ENCODE measurements at places on chromosomes 5 and 9.

DNA sequence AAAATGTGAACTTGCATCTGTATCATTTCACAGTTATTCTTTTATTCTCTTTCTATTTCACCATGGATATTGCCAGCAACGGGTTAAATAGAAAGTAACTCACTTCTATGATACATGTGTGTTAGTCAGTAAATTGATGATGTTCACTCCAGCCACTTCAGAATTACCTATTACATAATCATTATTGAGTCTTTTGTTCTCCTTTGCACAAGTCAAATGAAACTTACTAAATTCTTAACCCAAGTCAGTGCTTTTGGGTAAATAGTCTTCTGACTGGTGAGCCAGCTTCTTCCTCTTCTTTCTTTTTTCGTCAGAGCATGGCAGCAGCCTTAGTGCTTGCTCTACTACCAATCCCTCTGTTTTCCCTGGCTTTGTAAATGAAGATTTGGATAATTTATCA, 344.3 kb downstream of the RAB3C start:
- DNase-seq = no peak

DNA sequence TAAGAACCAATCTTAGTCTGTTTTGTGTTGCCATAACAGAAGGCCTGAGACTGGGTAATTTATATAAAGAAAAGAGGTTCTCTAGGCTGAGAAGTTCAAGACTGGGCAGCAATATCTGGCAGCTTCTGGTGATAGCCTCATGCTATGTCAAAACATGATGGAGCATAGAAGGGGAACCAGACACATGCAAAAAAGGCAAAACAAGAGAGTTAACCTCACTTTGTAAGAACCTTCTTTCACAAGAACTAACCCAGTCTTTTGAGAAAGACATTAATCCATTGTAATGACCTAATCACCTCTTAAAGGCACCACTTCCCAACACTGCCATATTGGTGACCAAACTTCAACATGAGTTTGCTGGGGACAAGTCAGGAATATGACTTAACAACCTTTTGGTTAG, 37.3 kb downstream of the FSD1L start:
- DNase-seq = no peak

DNA sequence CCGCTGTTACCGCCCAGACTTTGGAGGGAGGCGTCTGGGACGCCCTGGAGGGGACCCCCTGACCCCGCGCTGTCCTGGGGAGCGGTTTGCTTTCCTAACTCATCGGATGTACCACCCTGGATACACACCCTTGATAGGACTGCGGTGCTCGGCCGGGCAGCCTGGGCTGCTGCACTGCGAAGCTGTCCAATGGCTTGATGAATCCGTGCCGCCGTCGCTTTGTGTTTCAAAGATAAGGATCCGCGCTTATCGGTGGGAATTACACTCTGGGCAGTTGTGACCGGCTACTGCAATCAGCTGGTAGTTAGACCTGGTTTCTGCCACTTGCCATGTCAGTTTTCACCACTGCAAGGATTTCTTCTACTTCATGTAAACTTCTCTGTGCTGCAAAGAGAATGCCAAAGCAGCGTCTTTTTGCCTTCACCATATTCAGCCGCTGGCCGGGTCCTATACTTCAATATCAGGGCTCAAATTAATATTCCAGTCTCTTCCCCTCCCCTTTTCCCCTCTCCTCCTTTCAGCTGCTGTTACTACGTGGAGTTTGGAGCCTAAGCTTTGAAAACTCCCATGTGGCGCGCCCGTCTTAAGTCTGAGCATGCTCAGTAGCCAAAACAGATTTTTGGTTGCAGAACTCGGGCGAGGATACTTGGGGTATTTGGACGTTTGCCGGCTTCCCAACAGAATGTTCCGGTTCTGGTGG, 727 bp downstream of the SMAD5 start:
- no peak for DNase-seq

DNA sequence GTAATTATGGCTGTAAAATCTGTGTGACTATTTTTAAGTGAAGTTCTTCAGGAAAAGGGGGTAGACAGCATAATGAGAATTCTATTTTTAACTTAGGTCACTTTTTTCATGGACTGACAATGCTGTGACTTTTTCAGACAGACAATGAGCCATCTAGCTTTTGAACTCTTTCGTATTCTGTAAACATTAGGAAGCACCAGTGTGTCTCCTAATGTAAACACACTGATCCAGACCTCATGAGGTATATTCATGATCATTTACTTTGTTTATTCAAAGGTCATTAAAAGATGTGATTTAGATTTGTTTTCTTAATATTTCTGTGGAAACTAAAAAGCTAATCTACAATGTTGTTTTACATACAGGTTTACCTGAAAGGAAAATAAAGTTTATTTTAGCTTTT, 352.6 kb downstream of the ADGRV1 start:
- no peak for DNase-seq

DNA sequence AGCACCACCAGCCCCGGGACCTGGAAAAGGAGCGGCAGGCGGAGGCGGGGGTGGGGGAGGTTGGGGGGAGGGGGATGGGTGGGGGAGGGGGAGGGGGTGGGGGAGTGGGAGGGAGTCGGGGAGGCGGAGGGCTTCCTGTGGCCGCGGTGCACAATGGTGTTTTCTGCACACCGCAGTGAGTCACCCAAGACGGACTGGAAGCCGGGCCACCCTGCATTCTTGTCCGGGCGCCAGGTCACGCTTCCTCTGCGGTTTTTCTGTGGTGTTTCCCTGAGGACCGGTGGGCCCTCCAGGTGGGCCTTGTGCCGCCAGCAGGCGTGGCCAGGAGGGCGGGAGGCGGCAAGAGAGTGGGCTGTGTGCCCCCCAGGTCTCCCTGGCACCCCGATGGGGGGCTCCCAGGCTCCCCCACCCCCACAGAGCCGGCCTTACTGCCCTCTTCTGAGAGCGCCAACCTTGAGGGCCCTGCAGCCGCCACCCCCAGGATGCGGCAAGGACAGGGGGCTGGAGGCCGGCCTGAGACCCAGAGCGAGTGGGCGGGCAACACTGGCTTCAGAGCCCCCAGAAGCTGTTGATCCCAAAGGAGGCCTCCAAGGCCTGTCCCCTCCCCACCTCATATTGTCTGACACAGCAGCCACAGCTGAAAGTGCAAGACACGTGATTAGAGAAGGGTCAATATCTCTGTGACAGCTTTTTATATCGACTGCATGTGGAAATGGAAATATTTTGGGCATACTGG, 11.1 kb downstream of the EXD3 start:
- DNase-seq = no peak

Measured in activated CD8-positive, alpha-beta memory T cell treated with anti-CD3 and anti-CD28 coated beads for 1 hour (primary cell).